ENCODE measurements at places on chromosomes 16 and 17. TPM values are rescaled to one million over a fixed set of nuclear protein-coding genes. Genes with fewer than 3 reads are reported as not detected.

CCL4 gene
- 1.8 TPM for total RNA-seq

DNA sequence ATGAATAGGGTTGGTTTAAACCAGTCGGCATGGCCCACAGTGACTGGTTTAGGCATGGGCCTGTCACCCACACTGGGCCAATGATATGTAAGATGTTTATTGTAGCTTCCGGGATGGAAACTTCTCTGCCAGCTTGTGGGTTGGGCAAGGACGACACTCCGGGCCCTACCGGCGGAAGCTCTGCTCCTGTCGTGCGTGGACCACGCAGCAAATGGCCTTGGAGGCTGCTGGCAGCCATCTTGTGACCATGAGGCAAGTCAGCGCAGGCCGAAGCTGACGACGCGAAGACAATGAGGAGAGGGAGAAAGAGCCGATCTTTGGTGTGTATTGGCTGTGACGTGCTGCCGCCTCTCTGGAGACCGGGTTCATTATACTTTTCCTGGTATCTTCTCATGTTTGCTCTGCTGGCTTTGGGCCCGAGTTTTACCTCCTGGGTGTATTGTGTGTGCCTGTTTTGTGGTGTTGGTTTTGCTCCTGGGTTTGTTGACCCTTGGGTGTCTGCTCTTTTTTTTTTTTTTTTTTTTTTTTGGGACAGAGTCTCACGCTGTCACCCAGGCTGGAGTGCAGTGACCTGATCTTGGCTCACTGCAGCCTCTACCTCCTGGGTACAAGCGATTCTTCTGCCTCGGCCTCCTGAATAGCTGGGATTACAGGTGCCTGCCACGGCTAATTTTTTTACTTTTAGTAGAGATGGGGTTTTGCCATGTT lies 15.4 kb downstream of the SLC25A10 start:
- H3K4me3 ChIP-seq, result no peak overlapping the region
- DNase-seq, result no peak
- peaks cover 8% of the 10 kb centered on the region for H3K4me1 ChIP-seq

FAM83G gene
- total RNA-seq, result 25.4 TPM

ABCA9 gene
- total RNA-seq, result 6.6 TPM

- H3K4me1 ChIP-seq, result no peaks in the 10 kb centered on the region
- H3K4me3 ChIP-seq, result no peak overlapping the region
- H3K27ac ChIP-seq, result no peak overlapping the region
- no peaks in the 10 kb centered on the region for H3K27me3 ChIP-seq
- DNase-seq, result no peak
Observed at GRCh38 chr17:32503251-32504165, 16.7 kb downstream of the CDK5R1 start.

TPSG1 gene
- 0.67 TPM for total RNA-seq

- no peak overlapping the region for H3K4me3 ChIP-seq
- H3K36me3 ChIP-seq, result no peaks in the 10 kb centered on the region
- H3K4me1 ChIP-seq, result no peaks in the 10 kb centered on the region
- H3K27ac ChIP-seq, result no peak overlapping the region
- no peaks in the 10 kb centered on the region for H3K27me3 ChIP-seq
- no peak for DNase-seq
Observed at GRCh38 chr17:56925088-56925487, 11.2 kb upstream of the TRIM25 start.

DNA sequence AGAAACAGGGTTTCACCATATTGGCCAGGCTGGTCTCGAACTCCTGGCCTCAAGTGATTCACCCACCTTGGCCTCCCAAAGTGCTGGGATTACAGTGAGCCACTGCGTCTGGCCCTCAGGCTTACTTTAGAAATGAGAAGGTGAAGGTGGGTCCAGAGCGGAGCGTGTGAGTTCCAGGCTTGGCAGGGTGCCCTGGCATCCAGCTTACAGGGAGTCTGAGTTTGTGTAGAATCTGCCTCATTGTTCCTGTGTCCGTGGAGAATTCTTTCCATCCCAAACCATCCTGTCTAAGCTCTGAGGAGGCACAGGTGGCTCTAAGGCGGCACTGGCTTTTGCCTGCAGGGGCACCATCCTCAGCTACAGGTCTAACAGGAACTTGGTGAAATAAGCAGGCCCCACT lies 50.6 kb downstream of the RAB11FIP3 start:
- no peak overlapping the region for H3K27ac ChIP-seq
- H3K4me1 ChIP-seq, result no peaks in the 10 kb centered on the region
- DNase-seq, result no peak
- no peaks in the 10 kb centered on the region for H3K27me3 ChIP-seq

Data from hepatocyte (in vitro differentiated cells).